ENCODE measurements at places on chromosomes 16 and 17. TPM values are rescaled to one million over a fixed set of nuclear protein-coding genes. Genes with fewer than 3 reads are reported as not detected.

The IFT20 gene
- total RNA-seq: 20.7 TPM

The FNDC8 gene
- total RNA-seq: not detected

The C16orf54 gene
- total RNA-seq: not detected

The KRTAP9-2 gene
- total RNA-seq: not detected

The SLC4A1 gene
- not detected for total RNA-seq

The TSEN54 gene
- total RNA-seq: 24.4 TPM

The C17orf58 gene
- total RNA-seq: 15.3 TPM

The PDE6G gene
- total RNA-seq: 0.65 TPM

Measured in mesangial cell (primary cell).